ENCODE measurements at places on chromosomes 2 and 18. TPM values are rescaled to one million over a fixed set of nuclear protein-coding genes. Genes with fewer than 3 reads are reported as not detected.

- DNase-seq, result no peak
These were observed 7.6 kb upstream of the SPDYA start for GRCh38 chr2:28802975-28803429.

DNA sequence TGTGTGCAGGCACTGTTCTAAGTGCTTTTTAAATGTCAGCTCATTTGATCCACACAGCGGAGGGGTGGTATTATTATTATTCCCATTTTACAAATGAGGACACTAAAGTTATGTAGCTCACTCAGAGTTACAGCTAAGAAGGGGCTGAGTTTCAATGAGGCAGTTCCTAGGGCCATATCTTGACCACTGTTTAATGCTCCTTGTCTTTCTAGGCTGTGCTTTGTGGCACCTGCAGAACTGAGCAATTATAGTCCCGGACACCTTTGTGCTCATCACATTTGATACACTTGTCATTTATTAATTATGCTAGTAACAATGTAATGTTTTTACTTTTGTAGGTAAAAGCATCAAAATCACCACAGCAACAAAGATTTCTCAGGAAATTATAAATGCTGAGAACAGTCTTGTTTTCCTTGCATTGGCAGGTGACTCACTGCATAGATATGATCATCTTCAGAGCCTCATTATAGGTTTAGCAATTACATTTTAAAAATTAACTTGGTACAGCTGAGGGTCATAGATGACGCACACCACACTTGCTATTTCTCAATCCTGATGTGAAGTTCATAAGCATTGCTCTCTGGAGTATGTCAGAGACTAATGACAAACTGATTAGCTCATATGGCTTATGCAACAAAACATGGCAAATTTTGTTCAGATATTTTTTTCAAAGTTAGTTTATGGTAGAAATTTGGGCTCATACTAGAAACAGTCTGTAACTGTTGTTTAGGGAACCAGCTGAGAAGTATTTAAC is 366.8 kb downstream of the TGIF1 start:
- DNase-seq, result no peak

DNA sequence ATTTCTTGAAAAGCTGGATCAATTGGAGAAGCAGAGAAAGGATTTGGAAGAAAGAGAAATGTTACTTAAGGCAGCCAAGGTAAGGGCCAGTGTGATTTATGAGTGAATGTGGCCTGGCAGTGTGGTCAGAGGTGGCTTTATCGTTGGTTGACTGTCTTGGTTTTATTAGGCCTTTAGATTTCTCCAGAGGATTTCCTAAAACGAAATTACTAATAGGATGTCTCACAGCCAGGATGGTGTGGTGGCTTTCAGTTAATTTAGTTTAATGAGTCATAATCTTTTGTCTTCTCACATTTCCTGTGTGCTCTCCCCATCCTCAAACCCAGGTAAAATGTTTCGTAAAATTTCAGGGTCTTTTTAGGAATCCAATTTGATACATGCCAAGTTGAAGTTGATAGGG is 100.8 kb downstream of the TAF4B start:
- DNase-seq, result no peak

DNA sequence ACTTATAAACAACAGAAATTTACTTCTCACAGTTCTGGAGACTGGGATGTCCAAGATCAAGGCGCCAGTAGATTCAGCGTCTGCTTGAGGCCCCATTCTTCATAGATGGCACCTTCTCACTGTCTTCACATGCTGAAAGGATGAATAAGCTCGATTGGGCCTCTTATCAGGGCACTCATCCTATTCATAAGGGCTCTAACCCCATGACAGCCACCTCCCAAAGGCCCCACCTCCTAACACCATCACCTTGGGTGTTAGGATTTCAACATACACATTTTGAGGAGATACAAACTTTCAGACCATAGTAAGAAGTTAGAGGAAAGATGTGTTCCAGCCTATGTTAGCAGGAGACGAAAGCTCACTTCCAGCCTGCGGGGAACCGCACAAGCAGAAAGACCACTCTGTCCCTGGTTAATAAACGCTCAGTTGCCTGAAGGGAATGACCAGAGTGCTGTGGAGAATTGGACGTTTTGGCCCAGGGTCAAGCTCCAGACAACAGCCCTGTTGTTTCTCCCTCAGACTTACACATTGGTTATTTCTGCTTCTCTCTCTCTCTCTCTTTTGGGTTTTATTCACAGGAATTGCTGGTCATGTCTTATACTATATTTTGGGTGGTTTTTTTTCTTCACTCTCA is 90.3 kb downstream of the MAPRE2 start:
- no peak for DNase-seq

DNA sequence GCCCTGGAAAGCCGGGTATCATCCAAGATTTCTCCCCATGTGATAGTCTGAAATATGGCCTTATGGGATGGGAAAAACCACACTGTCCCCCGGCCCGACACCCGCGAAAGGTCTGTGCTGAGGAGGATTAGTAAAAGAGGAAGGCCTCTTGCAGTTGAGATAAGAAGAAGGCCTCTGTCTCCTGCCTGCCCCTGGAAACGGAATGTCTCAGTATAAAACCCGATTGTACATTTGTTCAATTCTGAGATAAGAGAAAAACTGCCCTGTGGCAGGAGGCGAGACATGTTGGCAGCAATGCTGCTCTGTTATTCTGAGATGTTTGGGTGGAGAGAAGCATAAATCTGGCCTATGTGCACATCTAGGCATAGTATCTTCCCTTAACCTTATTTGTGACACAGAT is 26.8 kb downstream of the RUFY4 start:
- no peak for DNase-seq

GRCh38 chr2:10932345-10933151 is 20.8 kb downstream of the KCNF1 start:
- DNase-seq, result no peak

DNA sequence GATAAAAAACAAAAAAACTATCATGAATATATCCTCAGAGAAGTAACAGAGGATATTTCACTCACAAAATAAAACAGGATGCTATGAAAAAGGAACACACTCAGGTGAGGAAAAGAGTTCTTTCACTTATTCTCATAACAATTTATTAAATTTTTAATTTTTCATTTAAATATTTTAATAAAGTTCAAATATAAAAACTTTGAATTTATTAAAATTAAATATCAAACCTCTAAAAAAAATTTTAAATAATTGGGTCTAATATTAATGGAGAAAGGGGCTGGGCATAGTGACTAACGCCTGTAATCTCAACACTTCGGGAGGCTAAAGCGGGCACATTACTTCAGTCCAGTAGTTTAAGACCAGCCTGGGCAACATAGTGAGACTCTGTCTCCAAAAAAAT is 10.1 kb downstream of the THADA start:
- no peak for DNase-seq

GRCh38 chr2:8116661-8117060 is 565.2 kb upstream of the ID2 start:
- no peak for DNase-seq

- no peak for DNase-seq
These were observed 38.8 kb downstream of the NCAPH start for GRCh38 chr2:96374211-96374951.

- DNase-seq, result no peak
These were observed 545.4 kb upstream of the ZEB2 start for GRCh38 chr2:145065342-145065741.

DNA sequence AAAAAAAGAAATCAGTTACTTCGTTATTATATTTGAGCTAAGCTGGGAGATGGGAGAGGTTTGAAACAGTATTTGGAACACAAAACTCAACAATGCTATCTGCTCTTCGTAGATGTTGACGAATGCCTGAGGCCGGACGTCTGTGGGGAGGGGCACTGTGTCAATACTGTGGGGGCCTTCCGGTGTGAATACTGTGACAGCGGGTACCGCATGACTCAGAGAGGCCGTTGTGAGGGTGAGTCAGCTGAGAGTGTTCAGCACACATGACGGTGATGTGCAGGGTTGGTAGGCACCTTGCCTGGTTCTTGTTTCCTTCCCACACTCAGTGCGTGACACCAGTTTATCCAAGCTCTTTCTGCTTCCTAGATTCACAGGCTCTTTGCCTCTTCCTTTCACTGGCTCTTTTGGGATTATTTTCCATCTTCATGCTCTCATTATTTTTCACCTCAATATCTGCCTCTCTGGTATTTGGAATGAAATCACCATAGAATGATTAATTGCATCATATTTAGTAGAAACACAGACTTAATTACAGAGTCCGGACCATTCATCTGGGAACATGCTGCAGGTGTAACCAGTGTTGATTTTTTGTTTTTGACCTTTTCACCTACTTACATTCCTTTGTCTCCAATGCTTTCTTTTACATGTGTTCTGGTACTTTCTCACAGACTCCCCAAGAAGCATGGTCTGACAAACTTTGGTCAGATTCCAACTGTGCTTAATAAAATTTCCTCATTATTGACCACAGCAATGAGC is 200.6 kb upstream of the RASGRP3 start:
- no peak for DNase-seq

GRCh38 chr2:233140077-233140585 is 80.0 kb downstream of the INPP5D start:
- DNase-seq, result no peak

GRCh38 chr18:61581578-61582201 is 248.5 kb downstream of the CDH20 start:
- peak; percentile 57 for DNase-seq

The CAPN14 gene
- 0.04 TPM for polyA plus RNA-seq

The ST6GAL2 gene
- polyA plus RNA-seq, result 12.8 TPM

DNA sequence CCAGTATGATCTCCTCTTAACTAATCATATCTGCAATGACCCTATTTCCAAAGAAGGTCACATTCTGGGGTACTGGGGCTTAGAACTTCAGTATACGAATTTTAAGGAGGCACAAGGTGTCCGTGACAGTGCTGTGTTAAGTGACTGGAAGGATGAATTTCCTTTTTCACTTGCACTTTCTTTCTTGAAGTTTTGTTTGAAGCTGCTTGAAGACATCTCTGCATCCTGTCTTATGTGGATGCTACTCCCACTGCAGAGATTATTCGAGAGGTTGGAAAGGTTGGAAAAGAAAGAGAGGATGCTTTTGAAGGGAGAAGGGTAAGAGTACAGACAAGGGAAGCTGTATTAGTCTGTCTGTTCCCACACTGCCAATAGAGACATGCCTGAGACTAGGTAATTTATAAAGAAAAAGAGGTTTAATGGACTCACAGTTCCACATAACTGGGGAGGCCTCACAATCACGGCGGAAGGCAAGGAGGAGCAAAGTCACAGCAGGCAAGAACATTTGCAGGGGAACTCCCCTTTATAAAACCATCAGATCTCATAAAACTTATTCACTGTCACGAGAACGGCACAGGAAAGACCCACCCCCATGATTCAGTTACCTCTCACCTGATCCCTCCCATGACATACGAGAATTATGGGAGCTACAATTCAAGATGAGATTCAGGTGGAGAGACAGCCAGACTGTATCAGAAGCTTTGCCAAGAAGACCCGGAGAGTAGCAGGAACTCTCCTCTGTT is 3.6 kb upstream of the RNF144A start:
- DNase-seq, result no peak

GRCh38 chr2:102505290-102505689 is 32.3 kb downstream of the SLC9A4 start:
- DNase-seq, result peak; percentile 21

- DNase-seq, result no peak
These were observed 290.5 kb upstream of the REV1 start for GRCh38 chr2:99780276-99780675.

DNA sequence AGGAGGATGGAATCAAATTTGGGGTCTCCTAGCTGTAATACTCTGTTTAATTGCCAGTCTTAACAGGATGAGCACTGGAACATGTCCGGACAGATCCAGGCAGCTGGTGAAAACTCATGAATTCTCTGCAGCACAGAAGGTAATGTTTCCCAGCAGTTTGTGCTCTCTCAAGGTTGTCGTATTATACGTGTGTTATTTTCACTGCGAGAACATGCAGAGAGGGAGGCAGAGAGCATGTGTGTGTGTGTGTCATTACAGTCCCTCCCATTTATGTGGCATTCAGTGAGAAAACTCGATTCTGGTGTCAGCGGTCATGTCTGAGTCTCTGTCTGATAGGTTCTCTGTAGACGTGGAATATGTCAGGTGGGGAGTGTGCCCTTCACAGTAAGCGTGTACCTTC is 150.2 kb upstream of the POU3F3 start:
- DNase-seq, result no peak

The CHAC2 gene
- polyA plus RNA-seq, result 3.8 TPM

GRCh38 chr2:127596311-127597045 is 49.5 kb upstream of the GPR17 start:
- DNase-seq, result no peak
